Stimulated activated CD8-positive, alpha-beta memory T cell treated with anti-CD3 and anti-CD28 coated beads, Interleukin-7, amount 100 ng/mL, for 1 hour (primary cell): ENCODE measurements at places on chromosomes 16 and 17.
A peak's percentile ranks its signal among the peaks of the same experiment; 100 is the strongest.

DNA sequence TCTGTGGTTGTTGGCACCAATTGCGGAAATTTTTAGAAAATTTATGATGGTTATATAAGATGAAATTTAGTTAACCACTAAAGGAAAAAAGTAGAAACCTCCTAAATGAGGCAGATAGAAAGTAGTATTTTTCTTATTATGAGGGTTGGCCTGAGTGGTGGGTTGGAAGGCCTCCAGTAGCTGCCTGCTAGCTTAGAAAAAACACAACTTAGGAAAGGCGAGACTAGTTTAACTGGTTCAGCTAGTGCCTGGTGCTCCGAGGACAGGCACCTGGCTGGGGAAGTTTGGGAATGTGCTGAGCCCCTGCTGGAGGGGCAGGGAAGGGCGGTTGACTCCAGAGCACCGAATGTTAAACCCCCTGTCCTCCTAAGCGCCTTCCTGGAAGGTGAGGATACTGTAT is 19.9 kb downstream of the LDHD start:
- no peak for DNase-seq

DNA sequence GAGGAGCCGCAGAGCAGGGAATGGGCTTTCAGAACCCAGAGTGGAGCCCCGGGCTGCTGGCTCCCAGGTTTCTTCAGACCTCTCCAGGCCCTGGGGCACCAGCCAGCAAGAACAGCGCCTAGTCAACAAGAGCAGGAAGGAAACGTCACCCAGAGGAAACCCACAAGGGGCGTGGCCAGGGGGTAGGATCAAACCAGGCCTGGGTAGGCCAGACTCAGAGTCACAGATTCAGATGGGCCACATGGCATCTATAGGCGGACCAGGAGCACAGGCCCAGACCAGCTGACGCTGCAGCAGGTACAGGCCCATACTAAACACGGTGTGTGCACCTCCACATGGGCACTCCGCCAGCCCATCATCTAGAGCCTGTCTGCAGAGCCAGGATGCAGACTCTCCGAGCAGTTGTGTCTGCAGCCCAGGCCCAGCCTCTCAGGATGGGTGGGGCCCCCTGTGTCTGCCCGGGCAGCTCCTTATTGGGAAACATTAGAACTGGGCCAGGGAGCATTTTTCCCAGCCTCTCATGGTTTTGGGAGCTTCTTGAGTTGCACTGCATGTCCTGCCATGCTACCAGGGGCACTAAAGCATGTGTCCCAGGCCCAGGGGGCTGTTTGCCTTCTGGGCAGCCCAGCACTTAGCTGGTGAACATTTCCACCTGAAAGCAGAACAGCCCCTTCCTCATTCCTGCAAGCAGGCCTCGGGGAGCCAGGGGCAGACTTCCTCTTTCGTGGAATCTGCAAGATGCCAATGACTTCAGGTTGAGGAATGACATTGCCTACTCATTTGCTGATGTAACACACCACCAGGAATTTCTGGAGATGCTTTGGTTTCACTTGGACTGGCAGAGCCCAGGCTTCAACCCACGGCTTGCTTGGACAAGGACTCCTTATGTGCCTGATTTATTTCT is at the start of gene NLRP1:
Gene NLRP1 (minus strand): TSS at position 127 of the 904 bp plus-strand sequence. CDS start 552 bp downstream, outside the sequence.
- DNase-seq: peak; percentile 84

DNA sequence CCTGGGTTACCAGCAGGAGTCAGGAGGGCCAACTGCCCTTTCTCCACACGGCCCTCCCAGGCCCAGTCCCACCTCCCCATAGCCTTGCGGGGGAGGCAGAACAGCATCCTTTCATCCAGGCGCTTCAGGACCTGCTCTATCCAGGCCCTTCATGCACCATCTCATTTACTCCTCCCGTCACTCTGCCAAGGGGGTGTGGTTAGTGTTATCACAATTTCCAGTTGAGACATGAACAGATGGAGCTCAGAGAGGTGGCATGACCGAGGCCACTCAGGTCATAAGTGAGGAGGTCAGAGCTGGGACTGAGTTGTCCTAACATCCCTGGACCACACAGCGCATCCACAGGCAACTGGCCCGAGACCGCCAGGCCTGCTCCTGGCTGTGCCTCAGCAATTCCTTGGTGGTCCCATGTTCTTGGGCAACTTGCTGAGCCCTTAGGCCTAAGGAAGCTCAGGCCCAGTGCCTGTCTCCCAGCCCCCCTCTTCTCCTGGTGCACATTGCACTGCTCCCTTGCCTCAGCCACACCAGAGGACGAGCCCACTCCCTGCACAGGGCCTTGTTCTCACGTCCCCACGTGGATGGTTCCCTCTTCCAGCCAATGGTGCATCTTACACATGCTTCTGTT is 23.8 kb downstream of the C17orf100 start:
- DNase-seq: no peak

DNA sequence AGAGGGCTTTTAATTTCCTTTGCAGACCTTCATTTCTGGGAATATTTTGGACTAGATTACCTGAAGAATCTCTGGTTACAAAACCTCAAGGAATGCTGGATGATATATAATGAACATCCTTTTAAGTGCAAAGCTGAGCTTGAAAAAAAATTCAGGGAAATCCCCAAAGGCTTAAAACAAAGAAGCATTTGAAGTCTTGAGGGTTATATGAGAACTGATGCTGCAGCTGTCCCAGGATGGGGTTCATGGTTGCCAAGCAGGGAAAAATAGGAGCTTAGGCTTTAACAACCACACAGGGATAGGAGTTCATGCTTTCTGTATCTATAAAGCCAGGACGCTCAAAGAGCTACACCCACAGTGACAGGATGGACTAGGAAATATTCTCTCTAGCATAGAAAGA is 150.4 kb upstream of the IRX5 start:
- no peak for DNase-seq

DNA sequence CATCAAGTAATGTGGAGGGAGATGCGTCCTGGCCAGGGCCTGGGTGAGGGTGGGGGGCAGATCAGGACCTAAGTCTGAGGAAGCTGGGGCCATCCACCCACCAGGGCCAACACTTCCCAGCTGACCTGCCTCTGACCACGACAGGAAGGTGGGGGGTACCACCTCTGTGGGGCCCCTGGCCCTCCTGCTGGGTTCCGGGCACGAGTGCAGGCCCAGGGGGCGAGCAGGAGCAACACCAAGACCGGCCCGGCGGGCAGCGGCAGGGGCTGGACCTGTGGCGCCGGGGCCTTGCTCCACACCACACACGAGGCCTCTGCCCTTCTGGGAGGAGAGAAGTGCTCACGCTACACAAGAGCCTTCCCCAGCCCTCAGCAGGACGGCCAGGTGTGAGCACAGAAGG is 13.3 kb downstream of the PDIA2 start:
- DNase-seq: no peak

GRCh38 chr17:79966681-79967080 is 69.0 kb downstream of the TBC1D16 start:
- DNase-seq: no peak

GRCh38 chr16:57823836-57824235 is 21.5 kb upstream of the KIFC3 start:
- no peak for DNase-seq

DNA sequence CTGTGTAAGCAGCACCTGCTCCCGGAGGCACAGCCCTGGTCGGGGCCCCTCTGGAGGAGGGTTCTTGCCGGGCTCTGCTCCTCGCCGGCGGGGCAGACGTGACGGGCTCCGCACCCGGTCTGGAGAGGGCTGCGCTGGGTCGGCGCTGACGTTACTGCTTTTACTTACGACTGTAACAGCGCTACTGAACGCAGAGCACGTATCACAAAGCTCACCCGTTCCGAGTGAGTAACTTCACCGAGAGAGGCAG is 1.3 kb upstream of the RAB40C start:
- peak; percentile 23 for DNase-seq

- DNase-seq: peak; percentile 14
Measured at GRCh38 chr16:30491744-30492308, 19.3 kb downstream of the ITGAL start.

GRCh38 chr16:84461413-84462295 is 42.8 kb downstream of the MEAK7 start:
- no peak for DNase-seq

DNA sequence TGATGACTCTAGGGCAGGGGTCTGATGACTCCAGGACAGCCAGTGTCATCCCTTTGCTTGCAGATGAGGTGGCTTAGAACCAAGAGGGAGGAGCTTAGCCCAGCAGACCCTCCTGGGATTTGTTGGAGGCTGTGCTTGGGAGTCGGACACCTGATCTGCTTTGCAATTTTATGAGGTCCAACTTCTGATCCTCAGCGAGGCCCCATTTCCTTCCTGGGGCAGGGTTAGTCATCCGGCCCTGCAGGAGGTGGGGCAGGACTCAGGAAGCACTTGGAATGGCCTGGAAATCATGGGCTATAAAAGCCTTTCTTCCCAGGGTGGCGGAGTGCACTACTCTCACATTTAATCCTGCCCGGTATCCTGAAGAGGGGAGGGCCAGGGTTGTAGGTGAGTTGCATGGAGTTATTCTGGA is 168.5 kb downstream of the MSI2 start:
- DNase-seq: no peak

- no peak for DNase-seq
Measured at GRCh38 chr17:31060791-31061550, 33.8 kb upstream of the NF1 start.

- DNase-seq: no peak
Measured at GRCh38 chr16:69469807-69470561, 45.6 kb downstream of the CYB5B start.

- DNase-seq: no peak
Measured at GRCh38 chr16:283033-283805, at the start of gene PDIA2. PDIA2 (plus strand) TSS chr16:283164; CDS start chr16:283170, 6 bp downstream.

GRCh38 chr16:87829988-87830672 is 39.2 kb downstream of the SLC7A5 start:
- DNase-seq: no peak

- no peak for DNase-seq
Measured at GRCh38 chr16:80971819-80972218, 34.9 kb downstream of the CMC2 start.

- DNase-seq: no peak
Measured at GRCh38 chr16:67173808-67174705, 3.7 kb downstream of the NOL3 start.

- no peak for DNase-seq
Measured at GRCh38 chr17:52160136-52160567, 1.6 kb upstream of the CA10 start.

DNA sequence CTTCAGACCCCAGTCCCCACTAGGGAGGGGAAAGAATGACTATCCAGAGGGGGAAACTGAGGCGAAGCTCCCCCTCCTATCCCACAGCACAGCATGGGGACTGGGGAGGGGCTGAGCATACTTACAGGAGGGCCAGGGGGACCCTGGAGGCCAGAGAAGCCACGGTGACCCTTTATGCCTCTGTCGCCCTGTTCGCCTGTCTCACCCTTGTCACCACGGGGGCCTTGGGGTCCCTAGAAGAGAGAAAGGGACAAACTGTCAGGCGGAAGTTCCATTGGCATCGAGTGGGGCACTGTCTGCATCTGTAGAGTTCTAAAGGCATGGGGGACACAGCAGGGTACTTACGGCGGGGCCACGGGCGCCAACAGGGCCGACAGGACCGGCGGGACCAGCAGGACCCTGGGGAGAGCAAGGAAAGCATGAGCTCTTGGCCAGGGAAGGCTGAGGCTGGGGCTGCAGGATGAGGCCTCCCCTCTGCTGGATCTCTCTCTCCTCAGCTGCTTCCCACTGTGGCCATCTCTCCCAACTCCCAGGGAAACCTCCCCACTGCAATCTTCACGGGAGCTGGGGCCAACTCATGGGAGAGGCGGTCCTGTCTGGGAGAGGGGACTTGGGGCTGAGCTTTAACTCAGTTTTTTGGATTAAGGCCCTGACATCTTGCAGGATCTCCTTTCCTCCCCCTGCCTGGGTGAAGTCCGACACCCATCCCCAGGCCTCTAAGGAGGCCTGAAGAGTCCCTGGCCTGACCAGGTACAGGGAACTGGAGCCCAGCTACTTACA is 13.5 kb downstream of the COL1A1 start:
- no peak for DNase-seq
